ENCODE measurements at places on chromosomes 5 and 9.
A peak's percentile ranks its signal among the peaks of the same experiment; 100 is the strongest.

DNA sequence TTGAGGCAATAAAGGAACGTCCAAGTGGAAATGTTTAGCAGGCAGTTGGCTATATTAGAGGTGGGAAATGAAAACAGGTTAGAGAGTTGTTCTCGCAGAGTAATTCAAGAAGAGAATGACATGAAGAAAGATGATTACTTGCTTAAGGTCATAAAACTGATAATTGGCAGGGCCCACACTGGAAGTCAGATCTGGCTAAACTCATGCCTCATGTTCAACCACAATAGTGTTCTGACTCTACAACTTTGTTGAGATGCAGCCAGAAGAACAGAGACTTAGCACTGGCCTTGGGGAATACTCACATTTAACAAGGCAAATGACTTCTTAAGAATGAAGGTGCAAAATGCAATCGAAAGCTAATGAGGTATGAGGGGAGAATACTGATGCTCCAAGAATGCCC is 27.2 kb upstream of the TNFSF8 start:
- DNase-seq, result no peak

DNA sequence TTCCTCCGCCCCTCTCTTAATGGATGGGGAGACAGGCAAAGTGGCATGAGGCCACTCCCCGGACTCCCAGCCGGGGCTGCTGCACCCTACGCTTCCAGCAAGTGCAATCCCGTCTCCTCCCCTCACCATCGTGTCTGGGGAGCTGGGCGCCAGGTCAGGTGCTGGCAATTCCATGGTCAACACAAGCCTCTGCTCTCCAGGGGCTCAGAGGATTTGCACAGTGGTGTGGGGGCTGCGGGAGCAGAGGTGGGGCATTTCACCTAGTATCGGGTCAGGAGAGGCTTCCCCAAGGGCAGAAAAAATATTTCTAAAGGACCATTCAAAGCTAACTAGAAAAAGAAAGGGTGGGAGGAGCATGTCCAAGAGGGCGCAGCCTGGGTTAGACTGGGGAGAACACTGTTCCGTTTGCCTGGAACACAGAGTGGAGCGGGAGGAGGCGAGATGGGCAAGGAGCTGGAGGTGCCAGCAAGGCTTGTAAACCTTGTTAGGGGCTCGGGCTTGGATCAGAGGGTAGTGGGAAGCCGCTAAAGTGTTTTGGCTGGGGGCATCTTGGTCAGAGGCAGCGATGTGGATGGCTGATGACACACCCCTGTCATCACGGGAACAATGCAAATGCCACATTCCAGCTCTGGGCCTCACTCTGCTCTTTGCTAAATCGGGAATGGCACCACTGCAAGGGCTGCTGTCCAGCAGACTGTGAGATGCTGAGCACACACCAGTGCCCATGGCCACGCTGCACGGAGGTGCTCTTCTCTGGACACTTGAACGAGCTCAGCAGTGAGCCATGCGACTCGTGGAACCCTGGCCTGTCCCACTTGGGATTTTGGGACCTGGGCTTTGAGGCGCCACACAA is 191.7 kb downstream of the CDK5RAP2 start:
- DNase-seq, result no peak

GRCh38 chr5:106254784-106255183 is 1416.0 kb downstream of the EFNA5 start:
- no peak for DNase-seq

- no peak for DNase-seq
Measured at GRCh38 chr5:106097340-106097739, 1573.4 kb downstream of the EFNA5 start.

GRCh38 chr5:165630261-165630778 is 2124.9 kb downstream of the MAT2B start:
- peak; percentile 4 for DNase-seq

GRCh38 chr5:140055152-140055551 is 12.1 kb upstream of the NRG2 start:
- DNase-seq, result no peak

DNA sequence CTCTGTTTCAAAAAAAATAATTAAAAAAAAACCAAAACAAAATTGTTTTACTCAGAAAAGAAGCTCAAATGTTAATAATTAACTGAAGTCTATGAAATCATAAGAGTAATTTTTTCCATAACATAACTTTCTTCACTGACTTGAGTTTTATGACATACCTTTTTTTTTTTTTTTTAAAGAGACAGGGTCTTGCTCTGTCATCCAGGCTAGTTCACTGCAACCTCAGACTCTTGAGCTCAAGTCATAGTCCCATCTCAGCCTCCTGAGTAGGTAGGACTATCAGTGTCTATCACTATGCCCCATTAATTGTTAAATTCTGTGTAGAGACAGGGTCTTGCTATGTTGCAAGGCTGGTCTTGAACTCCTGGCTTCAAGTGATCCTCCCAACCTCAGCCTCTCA is 21.9 kb downstream of the SAR1B start:
- DNase-seq, result no peak

- peak; percentile 71 for DNase-seq
Measured at GRCh38 chr9:136225748-136226679, 19.6 kb downstream of the QSOX2 start.

DNA sequence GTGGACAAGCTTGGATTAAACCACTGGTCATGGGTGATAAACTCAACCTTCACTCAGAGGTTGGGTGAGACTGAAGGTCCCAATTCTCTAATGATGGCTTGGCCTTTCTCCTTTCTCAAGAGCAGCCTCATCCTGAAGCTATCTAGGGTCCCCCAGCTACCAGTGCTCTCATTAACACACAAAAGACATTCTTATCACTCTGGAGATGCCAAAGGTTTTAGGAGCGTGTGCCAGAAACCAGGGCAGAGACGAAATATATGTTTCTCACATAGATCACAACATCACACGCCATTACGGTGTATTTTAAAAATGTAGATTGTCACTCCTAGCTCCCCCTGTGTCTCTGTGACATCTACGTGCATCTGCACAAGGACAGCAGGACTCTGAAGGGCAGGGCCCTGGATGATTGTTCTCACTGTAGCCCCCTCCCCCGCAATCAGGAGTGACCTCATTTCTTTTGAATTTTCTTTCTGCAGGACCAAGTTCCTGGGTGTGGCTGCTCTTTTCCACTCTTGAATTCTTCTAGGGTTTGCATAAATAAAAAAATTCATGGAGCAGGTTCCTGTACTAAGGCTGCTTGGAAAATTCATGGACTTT is 311.3 kb downstream of the GADD45G start:
- no peak for DNase-seq

- DNase-seq, result no peak
Measured at GRCh38 chr5:55657443-55657842, 54.7 kb downstream of the SLC38A9 start.

DNA sequence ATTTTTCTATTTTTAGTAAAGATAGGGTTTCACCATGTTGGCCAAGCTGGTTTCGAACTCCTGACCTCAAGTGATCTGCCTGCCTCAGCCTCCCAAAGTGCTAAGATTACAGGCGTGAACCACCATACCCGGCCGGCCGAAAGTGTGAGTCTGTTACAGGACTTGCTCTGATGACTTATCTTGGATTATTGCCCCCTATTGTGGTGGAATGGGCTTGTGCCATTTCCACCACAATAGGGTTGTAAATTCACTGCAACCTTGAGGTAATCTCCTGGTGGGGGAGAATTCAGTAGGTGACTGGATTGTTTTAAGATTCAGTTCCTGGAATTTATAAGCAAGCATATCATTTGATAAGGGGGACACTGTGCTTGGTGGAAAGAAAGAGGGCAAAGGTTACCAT is 15.0 kb upstream of the HMGCR start:
- no peak for DNase-seq

- no peak for DNase-seq
Measured at GRCh38 chr5:59728356-59728755, 165.2 kb downstream of the PDE4D start.

DNA sequence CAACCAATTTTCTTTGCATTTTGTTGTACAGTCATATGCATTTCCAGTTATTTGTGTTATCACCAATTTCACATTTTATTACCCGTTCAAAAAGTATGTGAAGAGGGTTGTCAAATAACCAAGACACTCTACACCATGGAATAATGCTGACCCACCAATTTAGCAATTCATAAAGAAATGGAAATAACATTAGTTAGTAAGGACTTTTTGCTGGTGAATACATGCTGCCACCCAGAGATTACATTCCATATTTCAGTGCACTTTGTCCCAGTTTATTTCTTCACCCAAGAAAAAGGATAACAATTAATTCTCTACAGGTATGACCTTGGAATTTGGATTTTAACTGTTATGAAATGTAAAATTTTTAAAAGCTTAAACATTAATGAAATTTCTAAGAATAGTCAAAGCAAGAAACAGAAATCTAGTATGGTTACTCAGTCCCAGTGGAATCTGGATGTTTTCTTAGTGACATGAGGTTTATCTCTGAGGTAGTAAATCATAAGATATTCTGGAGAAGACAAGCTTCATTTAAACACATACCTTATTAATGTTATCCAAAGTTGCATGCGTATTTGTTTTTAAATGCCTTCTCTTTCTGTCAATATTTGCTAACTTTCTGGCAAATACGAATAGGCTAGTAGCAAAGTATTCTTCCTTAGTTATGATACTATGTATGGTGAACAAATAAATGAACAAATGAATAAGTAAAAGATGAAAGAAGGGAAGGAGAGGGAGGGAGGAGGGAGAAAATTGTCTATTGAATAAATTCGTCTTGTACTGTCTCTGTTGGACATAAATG is 100.6 kb downstream of the CETN3 start:
- no peak for DNase-seq

DNA sequence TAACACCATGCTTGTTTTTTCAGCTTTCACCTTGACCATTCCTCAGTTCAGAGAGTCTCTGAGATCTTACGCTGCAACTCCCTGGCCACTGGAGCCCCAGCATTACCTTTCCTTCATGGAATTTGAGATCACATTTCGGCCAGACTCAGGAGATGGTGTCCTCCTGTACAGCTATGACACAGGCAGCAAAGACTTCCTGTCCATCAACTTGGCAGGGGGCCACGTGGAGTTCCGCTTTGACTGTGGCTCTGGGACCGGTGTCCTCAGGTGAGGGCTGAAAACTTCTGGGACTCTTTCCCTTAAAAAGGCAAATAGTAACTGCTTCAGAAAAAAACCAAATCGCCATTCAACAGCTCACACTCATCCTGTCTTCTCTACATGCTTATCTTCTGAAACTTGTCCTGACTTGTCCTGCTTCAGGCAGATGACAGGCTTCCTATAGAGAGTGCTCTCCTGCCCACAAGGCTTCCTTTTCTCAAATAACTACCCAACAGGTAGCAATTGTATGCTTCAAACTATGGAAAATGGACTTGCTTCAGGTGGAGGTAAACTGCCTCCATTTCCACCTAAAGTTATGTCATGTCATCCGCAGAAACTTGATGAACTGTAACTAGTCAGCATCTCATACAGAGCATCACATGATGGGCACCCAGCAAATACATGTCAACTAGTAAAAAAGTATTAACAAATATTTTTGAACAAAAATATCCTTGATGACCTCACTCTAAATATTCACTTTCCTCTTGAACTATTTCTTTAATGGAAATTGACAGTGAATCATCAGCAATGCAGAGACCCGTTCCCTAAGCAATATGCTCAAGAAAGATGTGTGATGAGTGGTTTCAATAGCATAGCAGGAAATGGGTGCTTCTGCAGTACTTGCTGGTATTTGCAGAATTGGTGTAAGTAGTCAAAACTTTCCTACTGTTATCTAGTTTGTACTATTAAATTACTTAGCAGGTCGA is 129.2 kb downstream of the LIFR start:
- no peak for DNase-seq

GRCh38 chr9:97284798-97285197 is 22.7 kb upstream of the CCDC180 start:
- no peak for DNase-seq

DNA sequence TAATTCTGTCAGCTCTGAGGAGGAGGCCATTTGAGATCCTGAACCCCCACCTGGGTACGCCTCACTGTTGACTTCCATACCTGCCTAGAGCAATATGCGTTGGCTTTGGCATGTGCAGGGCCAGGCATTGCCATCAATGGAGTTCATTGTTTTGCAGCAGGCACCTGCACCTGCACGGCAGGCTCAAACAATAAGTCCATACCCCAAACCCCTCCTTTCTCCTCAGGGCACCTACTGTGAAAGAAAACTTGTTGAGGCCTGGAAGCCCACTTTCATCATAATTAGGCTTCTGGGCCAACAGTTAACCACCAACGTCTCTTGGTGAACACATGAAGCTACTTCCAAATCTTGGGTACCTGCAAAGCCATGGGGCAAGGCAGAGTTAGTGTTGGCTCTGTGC is 238.7 kb downstream of the NFIB start:
- no peak for DNase-seq

DNA sequence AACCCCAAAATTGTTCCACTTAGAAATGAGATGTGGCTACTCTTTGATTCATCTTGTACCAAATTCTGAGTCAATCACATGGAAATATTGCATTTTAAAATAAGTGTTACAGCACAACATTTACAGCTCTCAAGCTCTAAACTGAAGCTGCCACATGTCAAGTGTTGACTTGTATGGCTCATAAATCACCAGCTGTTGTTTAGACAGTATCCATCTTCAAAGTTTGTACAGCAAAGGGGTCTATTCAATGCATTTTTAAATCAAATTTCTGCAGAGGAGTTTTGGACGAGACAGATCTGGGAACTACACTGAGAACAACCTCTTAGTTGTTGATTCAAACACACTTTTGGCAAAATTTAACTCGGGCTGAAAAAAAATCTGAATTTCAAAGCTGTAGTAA is 31.4 kb downstream of the CHSY3 start:
- DNase-seq, result no peak

GRCh38 chr9:13501018-13501417 is 221.5 kb upstream of the MPDZ start:
- no peak for DNase-seq

- DNase-seq, result peak; percentile 63
Measured at GRCh38 chr9:129068990-129069861, 11.7 kb upstream of the DOLPP1 start.

GRCh38 chr5:8516356-8516755 is 647.4 kb downstream of the MTRR start:
- no peak for DNase-seq

DNA sequence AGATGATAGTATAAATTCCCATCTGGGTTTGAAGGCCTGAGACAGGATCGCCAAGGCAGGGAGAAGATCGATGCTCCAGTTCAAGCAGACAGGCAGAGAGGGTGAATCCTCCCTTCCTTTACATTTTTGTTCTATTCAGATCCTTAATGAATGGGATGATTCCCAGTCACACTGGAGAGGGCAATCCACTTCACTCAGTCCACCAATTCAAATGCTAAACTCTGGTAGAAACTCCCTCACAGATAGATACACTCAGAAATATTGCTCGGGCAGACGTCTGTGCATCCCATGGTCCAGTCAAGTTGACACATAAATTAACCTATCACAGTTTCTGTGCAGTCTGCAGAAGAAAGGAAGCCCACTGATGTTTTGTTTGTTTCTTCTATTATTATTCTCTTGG is 193.1 kb upstream of the ZNF462 start:
- DNase-seq, result no peak

- DNase-seq, result no peak
Measured at GRCh38 chr5:122352331-122352730, 40.3 kb downstream of the SNCAIP start.

GRCh38 chr5:9604416-9604815 is 25.7 kb downstream of the TAS2R1 start:
- no peak for DNase-seq

GRCh38 chr9:70480405-70480980 is 66.0 kb upstream of the KLF9 start:
- no peak for DNase-seq

- no peak for DNase-seq
Measured at GRCh38 chr5:132268769-132269551, 11.5 kb downstream of the PDLIM4 start.
